Epithelial cell of proximal tubule (primary cell): ENCODE measurements at places on chromosomes 2 and 18. TPM values are rescaled to one million over a fixed set of nuclear protein-coding genes. Genes with fewer than 3 reads are reported as not detected.
A peak's percentile ranks its signal among the peaks of the same experiment; 100 is the strongest.

Gene GALNT5
- 1.1 and 2.0 TPM in 2 replicates for total RNA-seq

Gene TRIM54
- total RNA-seq, result 1.5 TPM in 1 of 2 replicates, not detected in the other

Gene LPIN2
- total RNA-seq, result 15.6 and 18.2 TPM in 2 replicates

Gene PRR30
- not detected in 2 replicates for total RNA-seq

Gene DSG2
- 58.8 and 62.1 TPM in 2 replicates for total RNA-seq

Gene PAX8
- total RNA-seq, result 109 and 127 TPM in 2 replicates

Gene LCT
- not detected in 2 replicates for total RNA-seq

Gene SLC9A4
- 0.36 and 0.40 TPM in 2 replicates for total RNA-seq

Gene C2orf81
- 2.7 and 4.1 TPM in 2 replicates for total RNA-seq

Gene MXD1
- 2.2 and 3.4 TPM in 2 replicates for total RNA-seq

Gene HRH4
- 0.12 TPM in 1 of 2 replicates, not detected in the other for total RNA-seq

GRCh38 chr2:64932371-64933216 is 56.6 kb upstream of the SLC1A4 start:
- DNase-seq, result no peak

- peak; percentile 48 for DNase-seq
Measured at GRCh38 chr2:142165790-142166189, 35.0 kb upstream of the LRP1B start.

GRCh38 chr18:58247363-58247834 is 203.4 kb downstream of the NEDD4L start:
- no peak for DNase-seq

DNA sequence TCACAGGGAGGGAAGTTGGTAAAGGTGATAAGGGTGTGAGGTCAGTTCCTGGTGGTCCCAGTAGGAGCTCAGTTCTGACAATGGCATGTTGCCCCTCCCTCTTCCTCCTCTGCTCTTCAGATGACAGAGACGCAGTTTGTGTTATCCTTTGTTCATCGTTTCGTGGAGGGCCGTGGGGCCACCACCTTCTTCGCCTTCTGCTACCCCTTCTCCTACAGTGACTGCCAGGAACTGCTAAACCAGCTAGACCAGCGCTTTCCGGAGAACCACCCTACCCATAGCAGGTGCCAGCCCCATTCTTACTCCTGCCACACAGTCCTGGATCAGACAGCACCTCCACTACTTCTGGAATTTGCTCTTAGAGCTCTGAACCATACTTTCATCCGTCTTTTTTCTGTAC is 2.3 kb downstream of the AGBL5 start:
- no peak for DNase-seq

DNA sequence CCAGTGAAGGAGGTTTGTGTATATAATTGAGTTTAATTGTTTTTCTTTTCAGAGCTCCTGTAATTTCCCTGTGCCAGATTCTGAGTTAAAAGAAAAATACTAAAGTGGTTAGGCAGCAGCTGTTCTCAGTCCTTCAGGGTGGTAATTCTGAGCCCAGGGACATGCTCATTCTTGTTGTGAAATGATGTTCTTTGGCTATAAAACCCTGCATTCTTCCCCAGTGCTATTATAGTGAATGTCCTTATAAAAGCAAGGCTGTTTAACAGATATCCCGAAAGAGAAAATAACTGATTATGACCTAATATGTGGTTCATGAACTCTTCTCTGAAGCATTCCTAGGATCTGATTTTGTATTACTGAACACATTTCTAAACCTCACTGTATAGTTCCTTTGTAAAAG is 34.0 kb downstream of the ADAM23 start:
- DNase-seq, result no peak

GRCh38 chr2:112836695-112837117 is at the start of gene IL1B:
IL1B (minus strand) TSS chr2:112836779; CDS start chr2:112836229, 550 bp downstream.
- no peak for DNase-seq

GRCh38 chr18:9417073-9417851 is 58.1 kb upstream of the RALBP1 start:
- peak; percentile 69 for DNase-seq

GRCh38 chr2:72427022-72427861 is 279.6 kb upstream of the CYP26B1 start:
- DNase-seq, result no peak

DNA sequence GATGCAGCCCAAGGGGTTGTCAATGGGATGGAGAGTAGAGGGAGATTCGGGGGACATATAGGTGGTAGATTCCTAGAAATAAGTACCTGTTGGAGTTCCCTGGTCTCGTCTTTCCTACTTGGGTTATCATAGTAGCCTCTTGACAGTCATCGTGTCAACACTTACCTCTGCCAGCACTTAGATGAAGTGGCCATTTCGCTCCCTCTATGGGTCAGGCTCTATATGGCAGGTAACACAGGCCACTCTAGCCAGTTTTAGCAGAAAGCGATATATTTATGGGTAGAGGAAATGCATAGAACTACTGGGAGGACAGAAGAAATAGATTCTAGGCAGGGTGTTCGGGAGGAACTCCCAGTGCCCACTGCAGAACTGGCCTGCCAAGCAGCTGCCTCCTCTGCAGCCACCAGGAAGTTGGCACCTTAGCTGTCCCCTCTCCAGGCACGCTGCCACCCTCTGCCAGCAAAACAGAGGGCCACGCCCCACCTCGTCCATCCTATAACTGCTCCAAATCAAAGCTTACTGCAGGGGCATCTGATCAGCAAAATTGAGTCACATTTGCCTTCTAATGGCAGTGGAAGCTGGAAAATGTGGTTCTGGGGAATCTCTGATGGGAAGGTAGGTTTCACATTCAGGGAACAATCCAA is 181.3 kb downstream of the INSIG2 start:
- DNase-seq, result no peak

GRCh38 chr2:177728399-177728765 is 335.8 kb downstream of the AGPS start:
- DNase-seq, result no peak

- DNase-seq, result no peak
Measured at GRCh38 chr2:184680825-184681224, 82.5 kb downstream of the ZNF804A start.

DNA sequence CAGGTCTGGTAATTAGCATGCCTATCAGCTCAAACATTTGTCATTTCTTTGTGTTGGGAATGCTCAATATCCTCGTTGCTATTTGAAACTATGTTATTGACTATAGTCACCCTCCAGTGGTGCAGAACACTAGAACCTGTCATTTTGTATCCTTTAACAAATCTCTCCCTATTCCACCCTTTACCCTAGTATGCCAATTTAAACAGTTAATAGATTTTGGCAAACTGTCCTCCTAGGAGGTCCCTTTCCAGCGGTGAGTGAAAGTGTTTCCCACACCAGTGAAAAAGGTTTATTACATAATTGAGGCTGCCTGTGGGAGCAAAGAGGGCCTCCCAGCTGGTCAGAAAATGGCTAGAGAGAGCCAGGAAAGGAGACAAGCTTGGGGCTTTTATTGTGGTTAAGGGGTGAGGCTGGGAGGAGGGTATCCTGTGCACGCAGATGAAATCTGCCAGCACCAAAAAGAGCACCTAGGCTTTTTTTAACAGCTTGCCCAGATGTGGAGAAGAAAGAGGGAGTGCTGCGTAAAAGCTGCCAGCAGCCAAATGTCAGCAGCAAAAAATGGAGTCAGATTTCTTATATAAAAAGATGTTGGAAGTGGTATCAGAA is 1.8 kb upstream of the DRC1 start:
- DNase-seq, result peak; percentile 30

- DNase-seq, result no peak
Measured at GRCh38 chr2:202762556-202762955, 109.0 kb downstream of the ICA1L start.

- no peak for DNase-seq
Measured at GRCh38 chr2:205589479-205589878, 92.8 kb upstream of the NRP2 start.

- DNase-seq, result no peak
Measured at GRCh38 chr18:39770399-39770798, 2184.6 kb upstream of the PIK3C3 start.

- DNase-seq, result no peak
Measured at GRCh38 chr2:163198007-163198406, 359.4 kb upstream of the KCNH7 start.

- DNase-seq, result no peak
Measured at GRCh38 chr2:44869761-44870160, 71.7 kb upstream of the SIX3 start.

- no peak for DNase-seq
Measured at GRCh38 chr2:71552861-71553301, 99.5 kb downstream of the DYSF start.

DNA sequence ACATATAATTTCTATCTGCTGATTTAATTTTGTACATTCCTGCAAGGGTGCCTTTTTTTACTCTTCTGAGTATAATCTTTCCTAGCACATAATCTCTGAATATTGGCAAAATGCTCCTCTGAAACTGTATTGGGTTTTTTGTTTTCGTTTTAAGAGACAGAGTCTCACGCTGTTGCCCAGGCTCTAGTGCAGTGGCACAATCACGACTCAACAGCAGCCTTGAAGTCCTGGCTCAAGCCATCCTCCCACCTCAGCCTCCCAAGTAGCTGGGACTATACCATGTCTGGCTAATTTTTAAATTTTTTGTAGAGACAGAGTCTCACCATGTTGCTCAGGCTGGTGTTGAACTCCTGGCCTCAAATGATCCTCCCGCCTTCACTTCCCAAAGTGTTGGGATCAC is 104.9 kb downstream of the SPTBN1 start:
- no peak for DNase-seq

- no peak for DNase-seq
Measured at GRCh38 chr18:54616220-54616848, 25.3 kb downstream of the DYNAP start.

- no peak for DNase-seq
Measured at GRCh38 chr2:168461178-168461941, 5.3 kb downstream of the CERS6 start.

DNA sequence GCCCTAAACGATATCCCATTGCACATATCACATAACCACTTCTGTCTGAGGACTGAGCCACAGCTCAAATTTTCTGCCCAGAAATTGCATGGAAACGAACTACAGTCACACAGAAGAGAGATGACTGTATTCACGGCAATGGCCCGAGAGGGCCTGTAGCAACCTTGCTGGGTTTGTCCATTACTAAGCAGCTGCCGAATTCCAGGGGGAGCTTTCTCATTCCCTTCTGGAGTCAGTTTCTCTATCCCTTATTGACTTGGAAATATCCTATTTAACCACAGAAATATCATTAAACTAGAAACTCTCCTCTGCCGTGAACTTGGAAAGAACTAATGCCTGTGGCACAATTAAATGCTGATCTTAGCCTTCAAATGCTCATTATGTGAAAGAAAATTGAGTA is 183.9 kb downstream of the DNER start:
- DNase-seq, result no peak

- DNase-seq, result no peak
Measured at GRCh38 chr2:6995391-6996097, 78.3 kb downstream of the RNF144A start.

DNA sequence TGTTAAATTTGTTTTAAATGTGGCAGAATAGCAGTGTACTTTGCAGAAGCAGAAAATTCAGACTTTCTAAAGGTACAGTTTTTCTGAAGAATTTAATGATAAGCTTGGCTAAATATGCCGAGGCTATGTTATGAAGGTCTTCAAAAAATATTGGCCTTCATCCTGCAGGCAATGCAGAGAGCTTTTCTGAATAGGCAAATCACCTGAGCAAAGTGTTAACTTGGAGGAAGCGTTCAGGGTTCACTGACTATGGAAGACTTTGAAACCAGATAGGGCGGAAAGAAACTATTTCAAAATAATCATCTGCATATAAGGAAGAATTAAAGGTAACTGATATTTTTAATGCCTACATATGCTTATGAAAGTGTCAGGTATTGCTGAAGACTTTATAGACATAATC is 133.7 kb upstream of the SETBP1 start:
- no peak for DNase-seq

- DNase-seq, result peak; percentile 81
Measured at GRCh38 chr2:206915121-206915520, 24.2 kb upstream of the CPO start.

- no peak for DNase-seq
Measured at GRCh38 chr18:75226286-75226955, 15.8 kb downstream of the TSHZ1 start.

DNA sequence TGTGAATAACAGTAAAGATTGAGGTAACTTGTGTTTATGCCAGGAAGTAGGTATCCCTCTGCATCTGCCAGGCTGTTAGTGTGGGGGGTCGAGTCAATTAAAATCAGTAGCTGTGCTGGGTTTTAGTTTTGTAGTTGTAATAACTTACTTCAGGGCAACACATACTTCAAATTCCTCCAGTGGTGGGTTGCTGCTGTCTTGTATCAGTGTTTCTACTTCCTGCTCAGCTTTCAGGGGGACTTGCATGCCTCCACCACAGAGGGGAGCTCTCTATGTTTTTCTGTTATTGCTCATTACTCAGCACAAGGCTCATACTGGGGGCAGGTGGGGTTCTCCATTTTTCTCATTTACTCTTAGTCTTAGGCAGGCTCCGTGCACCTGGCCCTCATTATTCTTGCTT is 136.8 kb downstream of the CAPN13 start:
- DNase-seq, result no peak

GRCh38 chr2:238972146-238972445 is 124.2 kb downstream of the TWIST2 start:
- DNase-seq, result no peak

DNA sequence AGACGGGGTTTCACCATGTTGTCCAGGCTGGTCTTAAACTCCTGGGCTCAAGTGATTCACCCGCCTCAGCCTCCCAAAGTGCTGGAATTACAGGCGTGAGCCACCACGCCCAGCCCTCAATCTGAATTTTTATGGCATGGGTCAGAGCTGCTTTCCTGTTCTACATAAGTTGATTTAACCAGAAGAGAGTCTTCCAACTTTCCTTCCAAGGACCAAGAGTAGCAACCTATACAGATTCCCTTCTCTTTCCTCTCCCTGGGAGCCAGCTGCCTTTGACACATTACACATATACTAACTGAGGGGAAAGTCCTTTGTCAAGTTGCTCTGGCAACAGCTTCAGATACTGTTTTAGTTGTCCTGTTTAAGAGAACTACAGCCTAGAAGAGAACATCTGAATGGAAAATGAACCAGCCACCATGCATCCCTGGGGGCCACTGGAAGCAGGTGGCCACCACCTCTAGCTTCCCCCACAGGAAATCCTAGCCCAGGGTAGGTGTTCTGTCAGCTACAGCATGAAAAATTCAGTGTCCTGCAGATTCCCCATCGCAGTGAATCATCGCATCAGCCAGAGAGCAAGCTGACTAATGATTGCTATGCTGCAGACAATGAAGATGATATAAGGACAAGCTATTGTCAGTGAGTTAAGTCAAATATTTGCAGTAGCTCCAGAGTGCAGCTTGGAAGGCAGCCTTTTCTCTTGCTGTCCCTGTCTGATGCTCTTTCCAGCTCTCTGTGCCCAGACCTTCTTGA is 62.9 kb downstream of the POMC start:
- peak; percentile 48 for DNase-seq

- DNase-seq, result no peak
Measured at GRCh38 chr2:12903272-12903671, 186.5 kb downstream of the TRIB2 start.
